NCI-H187 treated with DMSO at 0.1 percent for 48 hours (cell line): ENCODE measurements at places on chromosomes 7 and 10.

GRCh38 chr10:85767891-85768290, 598.7 kb downstream of the GRID1 start:
- DNase-seq, result no peak

- DNase-seq, result no peak
These were observed 20.1 kb downstream of the AFAP1L2 start for GRCh38 chr10:114384181-114384580.

DNA sequence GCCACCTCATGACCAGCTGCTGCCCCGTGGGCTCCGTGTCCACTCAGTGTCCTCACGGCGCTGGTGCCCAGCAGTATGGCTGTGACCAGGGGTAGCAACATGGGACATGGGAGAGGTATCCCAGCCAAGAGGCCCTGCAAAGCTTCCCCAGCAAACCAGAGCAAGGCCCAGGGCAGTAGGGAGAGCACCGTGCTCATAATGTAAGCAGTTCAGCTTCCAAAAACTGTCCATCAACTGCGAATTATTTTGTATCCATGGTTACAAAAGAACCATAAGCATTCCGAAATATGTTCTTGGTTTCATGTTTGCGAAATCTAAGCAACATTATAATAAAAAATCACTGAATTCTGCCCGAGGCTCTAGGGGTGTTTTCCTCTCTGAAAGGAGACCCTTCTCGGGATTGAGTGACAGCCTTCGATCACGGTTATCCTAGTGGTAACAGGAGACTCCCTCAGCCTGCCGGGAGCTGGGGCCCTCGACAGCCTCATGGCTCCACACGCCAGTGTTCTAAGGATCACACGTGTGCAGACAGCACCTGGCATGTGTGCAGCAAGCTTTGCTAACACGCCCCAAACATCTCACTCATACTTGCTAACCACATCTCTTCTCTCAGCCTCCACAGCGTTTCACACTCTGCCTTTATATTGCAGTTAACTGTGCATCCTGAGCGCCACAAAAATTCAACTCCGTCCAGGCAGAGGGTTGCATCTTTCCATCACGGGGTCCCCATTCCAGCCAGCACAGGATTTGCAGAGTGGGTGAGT, 117.6 kb downstream of the DIP2C start:
- DNase-seq, result no peak

DNA sequence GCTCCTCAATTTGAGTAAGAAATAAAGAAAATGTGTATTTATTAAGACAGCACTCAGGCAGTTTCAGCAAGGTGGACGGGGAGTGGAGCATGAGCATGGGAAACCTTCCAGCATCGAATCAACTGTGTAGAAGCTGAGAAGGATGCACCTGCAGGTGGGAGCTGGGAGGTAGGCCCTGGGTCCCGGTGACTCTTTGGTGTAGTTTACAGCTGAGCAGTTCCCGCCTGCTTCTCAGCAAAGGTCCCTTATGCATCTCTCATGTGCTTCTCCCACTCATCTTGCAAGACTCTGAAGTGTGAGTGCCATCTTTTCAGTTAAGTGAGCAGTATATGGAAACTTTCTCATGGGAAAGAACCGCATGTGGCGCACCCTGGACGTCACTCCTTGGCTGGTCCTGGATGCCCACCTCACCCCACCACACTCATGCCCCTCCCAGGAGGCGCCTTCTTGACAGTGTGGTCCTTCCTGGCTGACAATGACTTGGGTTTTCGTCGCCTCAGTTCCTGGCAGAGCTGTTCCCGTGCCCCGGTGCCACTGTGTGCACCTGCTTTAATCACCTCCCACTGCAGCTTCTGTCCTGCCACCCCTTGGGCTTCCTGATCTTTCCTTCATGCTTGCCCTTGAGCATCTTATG, 19.8 kb upstream of the PURB start:
- no peak for DNase-seq

GRCh38 chr7:41030673-41031072, 672.2 kb downstream of the INHBA start:
- DNase-seq, result no peak

DNA sequence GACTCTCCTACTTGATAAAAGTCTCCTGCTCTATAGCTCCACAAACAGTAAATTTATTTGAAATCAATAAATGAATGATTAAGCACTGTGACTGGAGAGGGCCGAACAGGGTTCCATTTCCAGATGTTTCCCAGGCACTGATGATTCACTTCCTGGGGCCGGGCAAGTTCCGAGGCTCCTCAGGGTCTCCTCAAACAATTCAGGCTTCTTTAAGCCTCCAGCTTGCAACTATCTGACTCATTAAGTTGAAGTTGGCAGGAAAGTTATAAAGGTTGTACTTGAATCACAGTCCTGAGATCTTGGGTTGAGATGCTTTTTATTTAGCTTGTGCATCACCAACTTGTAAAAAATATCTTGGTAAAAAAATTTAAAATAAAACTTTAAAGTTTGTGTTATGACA, 612.9 kb downstream of the DNAJB6 start:
- DNase-seq, result no peak

GRCh38 chr10:48623009-48623408, 18.1 kb upstream of the ARHGAP22 start:
- DNase-seq, result no peak

DNA sequence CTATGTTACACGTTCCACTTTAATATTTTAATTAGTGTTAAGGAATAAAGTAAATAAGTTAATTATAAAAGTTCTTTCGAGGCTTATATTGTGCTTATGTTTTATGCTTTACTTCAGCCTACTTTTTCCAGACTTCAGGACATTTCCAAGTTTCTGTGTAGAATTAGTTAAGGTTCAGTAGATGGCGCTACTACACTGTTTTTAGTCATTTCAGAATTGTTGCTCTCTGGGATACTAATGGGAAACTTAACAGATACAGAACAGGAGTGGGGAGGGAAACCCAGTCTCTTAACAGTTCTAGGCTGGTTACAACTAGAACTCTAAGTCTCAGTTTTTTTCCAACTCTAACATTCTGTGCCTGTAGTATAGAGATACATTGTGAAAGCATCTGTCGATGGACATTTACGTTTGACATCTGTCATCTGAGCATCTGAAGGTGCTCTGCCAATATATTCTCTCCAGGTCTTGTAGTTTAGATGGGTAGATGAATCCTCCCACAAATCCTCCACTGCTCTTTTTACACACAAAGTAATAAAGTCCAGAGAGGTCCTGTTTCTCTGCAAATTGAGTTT, 56.8 kb upstream of the FAM171A1 start:
- no peak for DNase-seq

DNA sequence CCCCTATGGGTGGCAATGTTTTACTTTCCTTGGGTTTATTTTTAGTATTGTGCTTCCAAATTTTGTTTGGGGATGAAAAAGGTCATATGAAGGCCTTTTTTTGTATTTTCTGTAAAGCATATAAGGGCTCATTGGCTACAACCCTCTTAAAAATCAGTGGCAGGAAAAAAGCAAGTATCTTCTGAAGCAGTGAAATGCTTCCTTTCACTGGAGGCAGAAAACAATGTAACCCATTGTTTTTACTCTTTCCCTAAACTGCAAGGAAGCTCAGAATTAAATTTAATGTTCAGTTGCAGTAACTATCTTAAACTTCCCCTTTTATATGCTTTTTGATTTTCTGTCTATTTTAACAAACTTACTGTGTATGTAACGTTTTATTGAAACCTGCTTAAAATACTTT, 148.7 kb upstream of the LYZL1 start:
- DNase-seq, result no peak

- no peak for DNase-seq
These were observed 5.0 kb downstream of the ARID5B start for GRCh38 chr10:61906562-61906901.

DNA sequence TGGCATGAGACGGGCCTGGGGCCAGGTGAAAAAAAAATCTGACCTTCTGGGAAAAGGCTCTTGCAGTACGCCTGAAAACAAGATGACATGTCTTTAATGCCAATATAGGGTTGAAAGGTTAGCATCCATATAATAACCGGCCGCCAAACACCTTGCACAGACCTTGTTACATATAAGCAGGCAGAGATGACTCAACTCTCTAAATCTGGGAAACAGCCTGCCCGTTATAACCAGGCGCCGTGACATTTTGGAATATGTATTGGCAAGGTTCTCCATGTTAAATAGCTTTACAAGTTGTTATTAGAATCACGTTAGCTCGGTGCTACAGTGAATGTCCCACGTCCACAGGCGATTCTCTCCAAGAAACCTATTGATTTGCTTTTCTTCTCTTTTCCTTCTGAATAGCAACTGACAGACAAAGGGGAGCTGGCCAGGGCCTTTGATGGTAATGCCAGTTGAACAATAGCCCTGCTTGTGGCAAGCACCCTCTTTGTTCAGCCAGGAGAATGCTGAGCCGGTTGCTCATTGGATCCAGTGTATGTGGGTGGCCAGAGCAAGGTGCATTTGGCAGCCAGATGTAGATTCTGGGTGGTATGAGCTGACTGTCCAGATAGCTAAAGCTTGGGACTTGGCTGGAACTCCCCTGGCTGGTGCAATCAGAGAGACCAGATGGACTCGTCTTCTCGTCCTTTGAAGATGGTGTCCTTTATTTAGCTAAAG, 80.1 kb upstream of the AUTS2 start:
- DNase-seq, result no peak

DNA sequence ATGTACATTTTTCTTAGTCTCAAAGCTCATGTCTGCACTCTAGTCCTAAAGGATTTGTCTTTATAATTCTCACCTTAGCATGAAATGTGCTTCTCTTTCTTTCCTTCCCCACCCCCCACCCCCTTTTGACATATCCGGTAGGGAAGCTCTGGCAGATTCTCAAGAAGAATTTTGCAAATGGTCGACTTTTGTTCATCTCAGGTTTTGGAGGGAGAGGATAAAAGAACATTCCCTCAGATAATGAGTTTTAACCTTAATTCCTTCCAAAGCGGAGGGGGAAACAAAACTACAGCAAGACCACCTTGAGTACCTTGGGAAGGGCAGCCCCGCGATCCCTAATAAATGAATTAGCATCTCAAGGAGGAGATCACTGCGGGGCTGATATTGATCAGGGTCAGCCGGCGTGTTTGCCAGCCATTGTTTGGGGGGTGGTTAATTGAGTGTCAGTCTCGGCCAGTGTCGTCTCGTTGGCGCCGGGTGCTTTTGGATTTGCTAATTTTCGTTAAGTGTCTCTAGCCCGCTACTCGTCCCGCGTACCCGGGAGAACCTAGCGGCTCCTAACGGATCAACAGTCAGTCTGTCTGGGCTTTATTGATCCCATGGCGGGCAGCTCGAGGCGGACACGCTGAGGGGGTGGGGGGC, 874 bp upstream of the BAMBI start:
- DNase-seq, result no peak

GRCh38 chr10:102465466-102465865, 14.1 kb upstream of the C10orf95 start:
- no peak for DNase-seq

GRCh38 chr10:99369126-99369525, 40.0 kb downstream of the CNNM1 start:
- DNase-seq, result no peak

GRCh38 chr10:689452-690371, at the start of gene DIP2C:
DIP2C (minus strand) TSS chr10:689668; CDS start chr10:689578, 90 bp downstream.
- DNase-seq, result no peak

DNA sequence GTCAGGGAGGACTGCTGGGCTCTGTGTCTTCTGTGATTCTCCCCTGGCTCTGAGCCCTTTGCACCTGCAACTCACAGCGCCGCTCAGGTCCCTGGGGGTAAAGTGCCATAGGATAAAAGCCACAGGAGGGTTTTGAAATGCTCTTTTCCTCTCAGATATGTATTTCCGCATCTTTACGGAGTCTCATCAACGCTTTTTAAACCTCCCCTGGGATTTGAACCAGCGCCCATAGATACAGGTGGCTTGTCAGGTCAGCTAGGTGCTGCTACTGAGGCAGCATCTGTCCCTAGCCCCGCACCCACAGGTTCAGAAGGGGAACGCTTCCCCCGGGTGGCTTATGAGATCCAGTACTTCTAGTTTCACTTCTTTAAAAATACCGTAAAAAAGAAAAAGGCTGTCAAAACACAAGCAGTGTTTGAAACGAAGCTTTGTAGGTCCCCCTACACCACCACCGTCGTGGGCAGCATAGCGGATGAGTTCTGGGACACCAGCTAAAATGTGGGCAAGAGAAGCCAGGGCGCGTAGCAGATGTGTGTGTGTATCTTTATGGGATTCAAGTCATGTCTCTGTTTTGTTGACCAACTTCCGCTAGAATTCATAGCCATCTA, 173.5 kb downstream of the CUX1 start:
- DNase-seq, result no peak

- no peak for DNase-seq
These were observed 62.2 kb downstream of the CYP51A1 start for GRCh38 chr7:92072121-92072520.
